Right ventricle myocardium inferior (tissue), 1 donor: ENCODE measurements at places on chromosomes 4 and X. TPM values are rescaled to one million over a fixed set of nuclear protein-coding genes. Genes with fewer than 3 reads are reported as not detected.

DNA sequence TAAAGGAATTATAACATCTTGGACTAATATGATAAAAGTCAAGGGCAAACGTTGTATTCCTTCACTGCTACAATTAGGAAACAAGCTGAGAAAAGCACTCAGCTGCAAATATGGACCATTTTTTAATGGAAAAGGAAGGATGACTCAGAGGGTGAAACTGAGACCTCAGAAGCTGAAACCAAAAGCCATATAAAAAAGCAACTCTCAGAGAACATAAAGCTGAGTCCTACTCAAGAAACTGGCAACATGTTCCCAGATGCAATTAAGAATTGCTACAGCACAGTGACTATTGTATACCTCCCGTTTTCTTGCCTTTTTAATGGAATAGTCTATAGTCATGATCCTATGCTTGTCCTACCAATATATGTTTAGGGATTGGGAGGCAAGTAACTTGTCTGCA, 1106.4 kb upstream of the INTU start:
- no peak for DNase-seq

DNA sequence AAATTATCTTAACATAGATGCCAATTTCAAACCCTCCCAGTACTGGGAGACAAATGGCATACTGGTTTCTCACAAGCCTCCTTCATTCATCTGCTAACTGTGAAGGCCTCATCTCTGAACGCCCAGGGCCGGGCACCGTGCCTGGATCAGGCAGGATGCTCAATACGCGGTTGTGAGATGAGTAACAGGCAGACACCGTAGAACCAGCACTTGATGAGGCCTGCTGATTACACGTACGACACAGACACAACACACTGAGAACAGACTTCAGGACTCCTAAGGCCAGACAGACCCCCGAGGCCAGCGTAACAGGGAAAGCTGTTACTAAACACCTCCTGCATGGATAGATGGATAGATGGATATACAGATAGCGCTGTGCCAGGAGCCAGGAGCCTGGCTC, 154.6 kb downstream of the AFAP1 start:
- DNase-seq, result no peak

DNA sequence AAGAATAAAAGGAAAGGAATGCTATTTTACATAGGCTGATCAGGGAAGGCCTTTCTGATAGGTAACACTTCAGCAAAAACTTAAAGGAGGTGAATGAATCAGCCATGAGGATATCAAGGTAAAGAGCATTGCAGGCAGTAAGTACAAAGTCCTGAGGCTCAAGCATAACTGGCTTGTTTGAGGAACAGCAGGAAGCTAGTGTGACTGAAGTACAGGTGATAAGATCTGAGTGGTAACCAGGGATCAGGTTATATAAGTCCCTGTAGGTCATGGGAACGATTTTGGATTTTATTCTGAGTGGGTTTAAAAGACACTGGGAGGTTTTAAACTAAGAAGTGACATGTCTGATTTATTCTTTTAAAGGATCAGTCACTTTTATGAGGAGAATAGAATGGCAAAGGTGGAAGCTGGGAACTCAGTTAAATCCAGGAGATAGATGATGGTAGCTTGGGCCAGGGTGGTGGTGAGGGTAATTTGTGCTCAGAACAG, 47.1 kb upstream of the THOC2 start:
- DNase-seq, result no peak

GRCh38 chrX:74292808-74293123, 11.2 kb upstream of the ZCCHC13 start:
- no peak for DNase-seq

GRCh38 chrX:153052534-153052933, 3.7 kb upstream of the PNMA3 start:
- no peak for DNase-seq

DNA sequence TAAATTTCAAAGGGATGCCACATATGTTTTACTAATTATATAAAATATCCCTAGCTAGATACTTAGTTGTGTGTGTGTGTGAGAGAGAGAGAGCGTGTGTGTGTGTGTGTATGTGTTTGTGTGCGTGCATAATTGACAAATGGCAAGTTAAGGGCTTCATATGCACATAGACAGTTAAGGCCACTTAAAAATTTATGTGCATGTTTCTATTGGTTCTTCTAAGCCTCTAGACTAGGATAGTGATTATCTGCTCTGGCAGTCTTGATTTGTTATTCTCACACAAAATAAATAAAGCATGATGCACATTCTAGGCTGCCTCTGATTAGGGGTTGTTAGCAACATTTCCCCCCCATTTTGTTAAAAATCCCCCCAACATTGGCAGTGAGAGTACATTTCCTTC, 279.0 kb upstream of the TAPT1 start:
- DNase-seq, result no peak

- DNase-seq, result no peak
Observed at GRCh38 chr4:29459926-29460325, 1260.2 kb upstream of the PCDH7 start.

GRCh38 chr4:24252121-24252520, 332.2 kb downstream of the DHX15 start:
- DNase-seq, result no peak

DNA sequence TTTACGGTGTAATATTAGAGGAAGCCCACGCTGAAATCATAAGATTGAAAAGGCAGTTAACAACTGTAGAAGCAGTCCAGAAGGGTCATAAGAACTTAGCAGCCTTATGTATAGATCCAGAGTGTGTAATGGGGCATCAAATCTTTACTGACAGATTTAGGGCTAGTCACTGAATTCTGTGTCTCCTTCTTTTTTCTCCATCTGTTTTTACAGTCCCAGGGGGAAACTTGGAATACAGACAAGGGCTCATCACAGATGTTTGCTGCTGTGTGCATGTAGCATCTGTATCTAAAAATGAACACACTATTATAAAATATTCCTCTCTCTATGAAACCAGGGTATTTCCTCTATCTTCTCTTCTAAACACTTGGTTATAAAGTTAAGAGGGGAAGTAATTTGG, 43.9 kb downstream of the CYSLTR1 start:
- no peak for DNase-seq

- no peak for DNase-seq
Observed at GRCh38 chr4:3301450-3302172, 8.8 kb downstream of the RGS12 start.

GRCh38 chr4:114512595-114513295, 85.9 kb upstream of the UGT8 start:
- DNase-seq, result no peak

Gene MAGEC3
- not detected for total RNA-seq
